ENCODE measurements at places on chromosomes 3 and 15.

- no peak for DNase-seq
Measured at GRCh38 chr3:65409176-65409569, 629.5 kb downstream of the MAGI1 start.

DNA sequence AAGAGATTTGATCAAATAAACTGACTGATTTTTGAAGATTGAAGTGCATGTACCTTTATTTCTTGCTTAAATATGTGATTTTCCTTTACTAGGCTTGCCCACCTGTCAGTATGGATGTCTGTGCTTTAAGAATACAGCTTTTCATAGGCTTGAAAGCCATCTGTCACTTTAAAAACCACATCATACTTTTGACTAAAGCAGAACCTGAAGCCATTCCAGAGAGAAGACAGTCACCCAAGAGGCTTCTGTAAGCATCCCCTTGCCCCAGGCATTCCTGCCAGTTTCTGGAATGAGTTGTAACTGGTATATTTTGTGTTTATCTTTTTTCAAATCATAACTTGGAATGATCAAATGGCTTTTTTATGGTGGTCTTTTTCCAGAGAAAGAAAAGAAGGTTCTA, 24.0 kb downstream of the HPS3 start:
- DNase-seq: no peak

GRCh38 chr3:53791317-53791716, 54.9 kb downstream of the CHDH start:
- DNase-seq: no peak

DNA sequence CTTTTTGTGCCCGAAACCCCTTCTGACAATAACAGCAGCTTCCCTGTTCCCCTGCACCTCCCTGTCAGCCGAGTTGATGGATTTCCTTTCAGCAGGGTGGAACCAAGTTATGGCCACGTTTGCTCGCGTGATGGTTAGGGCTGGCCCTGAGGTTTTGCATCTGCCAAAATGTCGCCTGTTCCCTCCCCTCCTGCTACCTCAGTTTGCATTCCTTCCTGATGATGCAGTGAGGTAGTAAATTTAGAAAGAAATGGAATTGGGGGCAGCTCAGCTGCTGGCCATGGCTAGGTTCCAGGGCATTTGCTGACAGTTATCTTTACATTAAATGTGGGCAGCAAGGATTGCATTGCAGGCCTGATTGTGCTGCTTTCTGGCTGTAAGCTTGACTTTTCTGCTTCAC, 13.2 kb downstream of the LIMD1 start:
- DNase-seq: no peak

DNA sequence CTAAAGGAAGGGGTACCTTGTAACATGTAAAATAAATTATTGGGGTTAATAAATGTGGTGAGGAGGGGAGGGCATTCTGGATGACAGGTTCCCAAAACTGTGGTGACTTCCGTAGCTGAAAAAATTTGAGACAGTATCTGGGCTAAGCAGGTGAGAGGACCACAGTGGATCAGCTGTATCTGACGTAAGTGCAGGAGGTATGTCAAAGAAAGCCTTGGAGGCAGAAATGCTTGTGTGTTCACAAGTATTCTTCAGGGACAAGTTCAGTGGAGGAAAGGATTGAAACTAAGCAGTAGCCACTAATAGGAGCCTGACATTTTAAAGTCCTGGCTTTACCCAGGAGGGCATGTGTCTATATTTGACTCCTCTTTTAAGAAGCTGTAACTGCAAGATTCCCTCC, 52.0 kb downstream of the CD86 start:
- no peak for DNase-seq

GRCh38 chr3:13706451-13706850, 157.5 kb downstream of the FBLN2 start:
- no peak for DNase-seq

- DNase-seq: no peak
Measured at GRCh38 chr3:132469326-132469725, 52.0 kb downstream of the DNAJC13 start.

DNA sequence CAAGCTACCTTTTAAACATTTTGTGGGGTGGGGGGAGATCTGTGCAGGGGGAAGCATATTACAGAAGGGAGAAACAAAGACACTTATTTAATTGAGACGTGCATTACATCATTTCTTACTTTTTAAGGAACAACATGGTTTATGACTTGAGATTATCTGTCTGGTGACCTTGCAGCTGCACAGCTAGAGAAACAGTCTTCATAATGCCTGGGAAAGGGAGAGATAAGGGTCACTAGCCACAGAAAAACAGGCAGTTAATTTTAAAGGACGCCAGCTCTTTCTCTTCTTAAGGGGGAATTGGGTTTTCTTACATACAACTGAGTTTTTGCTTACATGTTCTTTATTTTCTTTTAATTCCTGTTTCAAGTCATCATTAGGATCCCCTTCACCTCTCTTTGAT, 147.9 kb downstream of the SST start:
- no peak for DNase-seq

DNA sequence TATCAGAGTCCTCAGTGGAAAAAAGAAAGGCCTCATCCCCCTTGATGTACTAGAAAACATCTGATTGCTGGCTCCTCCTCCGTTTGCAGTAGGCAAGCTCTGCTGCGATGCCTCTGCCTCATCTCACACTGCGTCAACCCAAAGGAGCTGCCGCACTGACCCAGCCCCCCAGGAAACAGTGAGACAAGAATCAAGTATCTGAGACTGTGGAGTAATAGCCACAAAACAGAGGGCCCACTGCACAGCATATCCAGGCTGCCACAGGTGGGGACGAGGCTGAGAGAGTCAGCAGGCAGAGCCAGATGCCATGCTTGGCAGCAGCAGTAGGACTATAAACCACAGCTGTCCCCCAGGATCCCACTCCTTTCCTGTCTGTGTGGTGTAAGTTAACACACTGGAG, 165.9 kb downstream of the STAC start:
- DNase-seq: no peak

DNA sequence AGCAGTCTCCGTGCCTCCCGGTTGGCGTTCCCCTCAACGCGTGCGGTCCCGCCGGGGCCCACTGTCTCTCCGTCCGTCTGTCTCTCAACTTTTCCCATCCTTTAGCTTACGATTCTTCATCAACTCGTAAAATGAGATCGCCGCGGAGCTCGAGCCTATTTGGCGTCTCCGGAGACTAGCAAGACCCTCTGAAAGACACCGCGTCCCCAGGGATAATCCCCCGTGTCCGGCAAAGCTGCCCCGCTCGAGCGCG, 3.4 kb downstream of the GATA2 start:
- DNase-seq: no peak

- DNase-seq: no peak
Measured at GRCh38 chr15:65342493-65342892, 35.3 kb downstream of the IGDCC3 start.

DNA sequence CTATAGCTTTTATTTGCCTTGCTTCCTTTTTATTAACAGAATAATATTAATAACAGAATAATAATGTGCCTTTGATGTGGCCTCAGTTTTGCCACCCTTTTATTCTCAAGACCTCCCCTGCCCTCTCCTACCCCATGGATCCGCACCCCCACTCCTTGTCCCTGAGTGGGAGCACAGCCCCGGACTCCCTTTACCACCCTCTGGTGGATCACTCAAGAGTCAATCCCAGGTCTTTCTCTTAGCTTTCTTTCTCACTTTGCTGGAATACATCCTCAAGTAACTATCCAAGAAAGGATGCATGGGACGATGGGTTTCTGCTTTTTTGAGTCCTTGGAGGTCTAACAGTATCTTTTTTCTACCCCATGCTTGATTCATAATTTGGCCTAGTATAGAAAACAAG, 63.4 kb downstream of the KLF13 start:
- no peak for DNase-seq

DNA sequence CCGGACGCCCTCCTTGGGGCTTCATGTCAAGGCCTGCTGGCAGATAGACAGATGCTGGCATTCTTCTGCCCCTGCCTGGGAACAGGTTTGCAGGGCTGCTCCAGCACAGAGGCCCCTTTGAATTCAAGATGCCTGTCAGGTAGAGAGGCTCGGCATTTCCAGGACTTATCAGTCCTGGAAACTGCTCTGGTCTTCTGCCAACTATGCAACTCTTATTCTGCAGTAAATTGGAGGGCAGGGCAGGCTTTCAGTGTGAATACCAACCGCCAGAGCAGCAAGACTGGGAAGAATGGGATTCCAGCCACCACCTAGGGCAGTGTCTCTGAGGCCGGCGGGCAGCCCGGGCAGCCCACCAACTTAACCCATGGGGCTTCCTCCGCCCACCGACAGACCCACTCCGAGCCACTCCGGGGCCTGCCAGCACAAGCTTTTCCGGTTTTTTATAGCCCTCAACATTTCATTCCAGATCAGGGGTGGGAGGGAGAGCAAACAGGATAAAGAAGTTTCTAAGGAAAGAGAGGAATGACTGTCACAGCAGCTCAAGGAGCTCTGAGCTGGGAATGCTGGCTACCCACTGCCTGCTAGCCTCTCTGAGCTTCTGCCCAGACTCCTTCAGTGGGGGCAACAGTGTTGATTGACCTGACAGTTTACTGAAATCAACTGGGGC, 140.9 kb downstream of the NTRK3 start:
- DNase-seq: no peak

DNA sequence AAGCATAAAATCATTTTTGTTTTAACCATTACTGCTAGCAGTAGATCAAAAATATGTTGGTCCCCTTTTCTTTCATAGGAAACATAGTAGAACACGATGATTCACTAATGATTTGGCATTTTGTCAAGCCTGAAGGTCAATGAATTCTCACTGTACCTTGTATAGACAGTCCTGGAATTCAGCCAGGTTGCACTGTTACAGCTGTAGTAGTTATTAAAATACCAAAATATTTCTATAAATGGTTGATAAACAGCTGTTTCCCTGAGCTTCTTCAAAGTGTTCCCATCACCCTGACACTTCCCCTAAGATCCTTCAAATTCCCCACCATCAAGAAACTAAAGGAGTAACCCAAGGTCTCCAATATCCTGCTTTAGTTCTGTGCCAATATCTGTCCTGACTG, 200.9 kb downstream of the ATP8B4 start:
- DNase-seq: no peak

DNA sequence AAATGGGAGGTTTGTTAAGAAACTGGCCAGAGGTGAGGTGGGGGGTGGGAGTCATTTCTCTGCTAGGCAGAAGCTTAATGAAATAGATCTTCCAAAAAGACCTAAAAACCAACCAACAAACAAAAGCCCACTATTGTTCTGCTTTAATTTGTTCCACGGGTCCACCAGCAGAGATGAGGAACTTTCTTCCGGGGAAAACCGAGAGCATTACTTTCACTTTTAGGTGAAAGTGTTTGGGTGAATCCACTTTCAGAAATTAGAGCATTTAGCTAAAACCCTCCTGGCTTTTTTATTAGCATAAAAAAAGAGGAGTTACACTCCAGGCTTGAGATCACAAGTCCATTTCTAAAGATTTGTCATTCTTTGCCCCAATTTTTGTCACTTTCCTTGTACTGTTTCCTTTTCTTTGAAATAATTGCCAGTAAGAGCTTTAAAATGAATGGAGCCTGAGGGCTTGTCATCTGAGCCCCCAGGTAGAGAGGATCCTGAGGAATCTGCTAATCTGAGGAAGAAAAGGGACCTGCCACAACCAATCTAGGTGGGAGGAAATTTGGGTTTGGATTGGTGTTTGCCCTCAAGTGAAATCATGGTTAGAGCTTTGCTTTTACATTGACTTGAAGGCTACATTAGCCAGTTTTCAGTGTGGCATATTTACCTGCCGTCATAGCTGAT, 667.6 kb downstream of the NAALADL2 start:
- no peak for DNase-seq

GRCh38 chr3:17686613-17687012, 55.8 kb downstream of the TBC1D5 start:
- no peak for DNase-seq

GRCh38 chr15:60901647-60902046, 327.5 kb downstream of the RORA start:
- DNase-seq: peak; percentile 79

DNA sequence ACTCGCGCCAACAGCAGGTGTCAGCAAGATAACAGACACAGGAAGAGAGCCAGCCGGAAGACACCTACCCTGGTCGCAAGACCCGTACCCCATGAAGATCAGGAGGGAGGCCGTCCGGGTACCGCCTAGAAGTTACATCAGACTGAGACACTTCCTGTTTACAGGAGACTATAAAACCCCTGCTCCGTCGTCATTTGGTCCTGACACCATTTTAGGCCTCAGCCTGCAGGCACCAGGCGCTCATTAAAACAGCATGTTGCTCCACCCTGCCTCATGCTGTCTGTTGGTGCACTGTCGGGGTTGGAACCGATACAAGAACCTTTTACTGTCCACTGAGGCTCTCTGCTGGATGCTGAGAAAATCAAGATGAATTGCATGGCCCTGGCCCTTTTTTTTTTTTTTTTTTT, 15.6 kb upstream of the PRTG start:
- no peak for DNase-seq

Measured in GM12864 (cell line).